ENCODE measurements at places on chromosomes 2 and 18. TPM values are rescaled to one million over a fixed set of nuclear protein-coding genes. Genes with fewer than 3 reads are reported as not detected.

Gene LYPD6
- 0.80 TPM for total RNA-seq

GRCh38 chr2:237244976-237245646 is 159.4 kb downstream of the COPS8 start:
- peak overlapping the region; percentile 71 for H3K27ac ChIP-seq
- H3K4me1 ChIP-seq, result peaks cover 16% of the 10 kb centered on the region
- H3K27me3 ChIP-seq, result no peaks in the 10 kb centered on the region
- H3K36me3 ChIP-seq, result no peaks in the 10 kb centered on the region
- DNase-seq, result peak; percentile 94
- no peak overlapping the region for H3K4me3 ChIP-seq

GRCh38 chr2:172806996-172807395 is 71.4 kb downstream of the RAPGEF4 start:
- DNase-seq, result no peak
- no peak overlapping the region for H3K4me3 ChIP-seq
- no peaks in the 10 kb centered on the region for H3K4me1 ChIP-seq
- H3K27ac ChIP-seq, result no peak overlapping the region

GRCh38 chr2:239881561-239882320 is 143.4 kb downstream of the NDUFA10 start:
- H3K36me3 ChIP-seq, result no peaks in the 10 kb centered on the region
- no peaks in the 10 kb centered on the region for H3K4me1 ChIP-seq
- no peak overlapping the region for H3K27ac ChIP-seq
- H3K4me3 ChIP-seq, result no peak overlapping the region

Gene CNRIP1
- 29.3 TPM for total RNA-seq

Gene UGT1A6
- 2.3 TPM for total RNA-seq

Gene CXCR4
- total RNA-seq, result 123 TPM

- H3K27ac ChIP-seq, result no peak overlapping the region
- peaks cover 5% of the 10 kb centered on the region for H3K27me3 ChIP-seq
- H3K4me3 ChIP-seq, result no peak overlapping the region
- H3K36me3 ChIP-seq, result no peaks in the 10 kb centered on the region
These were observed 209.7 kb downstream of the ASB1 start for GRCh38 chr2:238636269-238637073.

DNA sequence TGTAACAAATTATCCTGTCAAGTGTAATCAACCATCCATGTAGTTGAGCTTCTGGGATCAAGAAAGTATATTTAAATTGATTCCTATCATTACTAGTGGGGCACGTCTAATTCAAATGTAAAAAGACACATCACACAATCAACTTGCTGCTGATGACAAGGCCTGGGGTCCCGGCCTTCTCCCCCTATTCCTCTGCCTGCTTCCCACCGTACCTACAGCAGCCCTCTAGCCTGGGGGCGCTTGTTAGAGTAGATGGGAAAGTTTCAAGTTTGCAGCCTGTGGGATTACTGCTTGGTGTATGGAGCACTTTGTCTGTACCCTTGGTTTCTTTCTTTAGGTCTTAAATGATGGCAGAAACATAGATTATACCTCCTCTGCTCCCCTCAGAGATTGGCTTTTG is 333.3 kb upstream of the KYNU start:
- H3K4me1 ChIP-seq, result no peaks in the 10 kb centered on the region
- no peak overlapping the region for H3K4me3 ChIP-seq
- no peaks in the 10 kb centered on the region for H3K27me3 ChIP-seq
- H3K36me3 ChIP-seq, result no peaks in the 10 kb centered on the region

- peak overlapping the region; percentile 85 for H3K27ac ChIP-seq
- H3K4me3 ChIP-seq, result no peak overlapping the region
- H3K36me3 ChIP-seq, result no peaks in the 10 kb centered on the region
- DNase-seq, result no peak
These were observed 17.9 kb downstream of the SDC1 start for GRCh38 chr2:20207051-20207450.

GRCh38 chr18:53551868-53552426 is 672.5 kb downstream of the MBD2 start:
- no peaks in the 10 kb centered on the region for H3K27me3 ChIP-seq
- no peaks in the 10 kb centered on the region for H3K36me3 ChIP-seq
- no peaks in the 10 kb centered on the region for H3K4me1 ChIP-seq
- no peak for DNase-seq

- H3K4me1 ChIP-seq, result no peaks in the 10 kb centered on the region
- H3K4me3 ChIP-seq, result no peak overlapping the region
- DNase-seq, result peak; percentile 59
- no peaks in the 10 kb centered on the region for H3K27me3 ChIP-seq
- no peaks in the 10 kb centered on the region for H3K36me3 ChIP-seq
These were observed 82.1 kb downstream of the BIN1 start for GRCh38 chr2:127024769-127025358.

- no peak for DNase-seq
- no peaks in the 10 kb centered on the region for H3K4me1 ChIP-seq
- no peaks in the 10 kb centered on the region for H3K27me3 ChIP-seq
- H3K36me3 ChIP-seq, result no peaks in the 10 kb centered on the region
- no peak overlapping the region for H3K4me3 ChIP-seq
These were observed 279.3 kb downstream of the TMX3 start for GRCh38 chr18:68435581-68435980.

- H3K4me1 ChIP-seq, result peaks cover 12% of the 10 kb centered on the region
- no peaks in the 10 kb centered on the region for H3K27me3 ChIP-seq
- no peak overlapping the region for H3K27ac ChIP-seq
- no peak for DNase-seq
These were observed 38.8 kb downstream of the NRP2 start for GRCh38 chr2:205721057-205721449.

GRCh38 chr2:70999362-70999761 is 4.7 kb upstream of the TEX261 start:
- H3K27ac ChIP-seq, result no peak overlapping the region
- DNase-seq, result no peak
- H3K4me3 ChIP-seq, result no peak overlapping the region
- H3K27me3 ChIP-seq, result peaks cover 4% of the 10 kb centered on the region
- peaks cover 8% of the 10 kb centered on the region for H3K4me1 ChIP-seq
- H3K36me3 ChIP-seq, result no peaks in the 10 kb centered on the region

GRCh38 chr2:182920631-182921056 is 54.2 kb upstream of the FRZB start:
- peaks cover 10% of the 10 kb centered on the region for H3K36me3 ChIP-seq
- H3K27ac ChIP-seq, result no peak overlapping the region
- no peak overlapping the region for H3K4me3 ChIP-seq
- no peaks in the 10 kb centered on the region for H3K4me1 ChIP-seq

DNA sequence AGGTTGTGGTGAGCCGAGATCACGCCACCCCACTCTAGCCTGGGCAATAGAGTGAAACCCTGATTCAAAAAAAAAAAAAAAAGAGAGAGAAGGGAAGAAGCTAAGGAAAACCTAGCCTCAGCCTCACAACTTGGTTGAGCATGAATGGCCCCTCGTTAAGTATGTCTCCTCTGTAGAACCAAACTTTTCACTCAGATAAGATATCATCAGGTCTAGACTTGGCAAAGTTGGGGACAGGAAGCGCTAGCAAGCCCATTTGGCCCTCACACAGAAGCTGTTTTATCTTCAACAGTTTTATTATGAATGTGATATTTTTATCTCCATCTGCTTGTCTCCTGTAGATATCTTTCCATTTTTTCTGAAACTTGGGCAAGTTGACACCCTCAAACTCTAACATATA is 3.5 kb upstream of the ASXL2 start:
- H3K4me3 ChIP-seq, result no peak overlapping the region
- H3K27ac ChIP-seq, result no peak overlapping the region
- H3K4me1 ChIP-seq, result no peaks in the 10 kb centered on the region
- H3K36me3 ChIP-seq, result no peaks in the 10 kb centered on the region
- no peak for DNase-seq

DNA sequence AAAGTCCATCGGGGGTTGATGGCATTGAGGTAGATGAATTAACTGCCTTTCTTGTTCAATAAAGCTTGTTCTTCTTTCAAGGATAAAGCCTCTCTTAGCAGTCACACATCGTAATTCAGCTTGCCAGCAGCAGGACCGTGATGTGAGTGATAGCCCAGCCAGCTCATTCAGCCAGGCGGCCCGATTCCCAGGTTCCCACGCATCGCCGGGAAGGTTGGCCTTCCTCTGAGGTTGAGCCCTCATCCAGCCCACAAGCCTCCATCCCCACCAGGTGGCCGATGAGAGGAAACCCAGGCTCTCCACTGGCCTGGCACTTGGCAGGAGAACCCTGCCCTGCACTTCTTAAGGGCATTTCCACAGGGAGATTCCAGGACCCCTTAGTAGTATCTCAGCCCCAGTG is 4.7 kb downstream of the AGAP1 start:
- H3K36me3 ChIP-seq, result no peaks in the 10 kb centered on the region
- H3K27me3 ChIP-seq, result no peaks in the 10 kb centered on the region
- no peak overlapping the region for H3K4me3 ChIP-seq
- H3K27ac ChIP-seq, result no peak overlapping the region

DNA sequence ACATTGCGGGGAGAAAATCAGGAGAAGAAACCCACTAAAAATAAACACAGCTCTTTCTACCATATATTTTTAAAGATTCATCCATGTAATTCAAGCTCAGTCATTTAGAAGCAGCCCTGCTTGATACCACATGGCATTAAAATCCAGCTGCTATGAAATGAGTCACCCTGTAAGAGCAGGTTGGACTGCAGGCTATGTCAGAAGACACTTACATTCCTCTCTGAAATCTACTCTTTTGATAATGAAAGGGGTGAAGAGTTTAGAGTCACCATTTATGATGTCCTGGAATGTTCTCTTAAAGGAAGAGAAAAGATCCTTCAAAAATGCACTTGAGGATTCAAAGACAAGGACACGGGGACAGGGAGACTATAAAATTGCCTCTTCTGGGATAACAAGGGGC is 100.6 kb upstream of the APCDD1 start:
- no peaks in the 10 kb centered on the region for H3K36me3 ChIP-seq
- no peak overlapping the region for H3K27ac ChIP-seq
- no peak for DNase-seq
- H3K4me3 ChIP-seq, result no peak overlapping the region

DNA sequence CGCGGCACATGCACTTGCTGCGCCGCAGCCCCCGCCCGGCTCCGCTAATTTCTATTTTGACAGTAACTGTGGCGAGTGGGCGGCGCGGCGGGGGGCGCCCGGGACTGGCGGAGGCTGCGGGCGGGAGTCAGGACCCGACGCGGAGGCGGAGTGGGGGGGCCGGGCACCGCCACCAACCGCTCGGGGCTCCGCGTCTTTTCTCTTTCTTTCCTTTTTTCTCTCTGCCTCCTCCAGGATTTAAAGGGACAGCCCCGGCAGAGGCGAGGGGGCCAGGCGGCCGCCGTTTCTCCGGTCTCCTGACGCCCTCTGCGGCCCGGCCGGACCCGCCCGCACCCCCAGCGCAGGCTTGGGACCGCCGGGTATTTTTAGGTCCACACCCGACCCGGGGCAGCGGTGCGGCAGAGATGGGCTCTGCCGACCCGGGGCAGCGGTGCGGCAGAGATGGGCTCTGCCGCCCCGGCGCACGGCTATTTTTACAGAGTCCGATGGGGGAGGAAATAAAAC is 460 bp upstream of the ZBTB7C start:
- H3K4me3 ChIP-seq, result peak overlapping the region; percentile 75
- H3K27me3 ChIP-seq, result no peaks in the 10 kb centered on the region
- H3K4me1 ChIP-seq, result peaks cover 13% of the 10 kb centered on the region
- DNase-seq, result peak; percentile 35
- peak overlapping the region; percentile 89 for H3K27ac ChIP-seq
- H3K36me3 ChIP-seq, result no peaks in the 10 kb centered on the region

- no peaks in the 10 kb centered on the region for H3K4me1 ChIP-seq
- H3K4me3 ChIP-seq, result no peak overlapping the region
- H3K27me3 ChIP-seq, result no peaks in the 10 kb centered on the region
- no peak overlapping the region for H3K27ac ChIP-seq
- DNase-seq, result no peak
- H3K36me3 ChIP-seq, result peaks cover 4% of the 10 kb centered on the region
These were observed 87.6 kb downstream of the THADA start for GRCh38 chr2:43508209-43508608.

Gene SERPINB7
- 0.12 TPM for total RNA-seq

DNA sequence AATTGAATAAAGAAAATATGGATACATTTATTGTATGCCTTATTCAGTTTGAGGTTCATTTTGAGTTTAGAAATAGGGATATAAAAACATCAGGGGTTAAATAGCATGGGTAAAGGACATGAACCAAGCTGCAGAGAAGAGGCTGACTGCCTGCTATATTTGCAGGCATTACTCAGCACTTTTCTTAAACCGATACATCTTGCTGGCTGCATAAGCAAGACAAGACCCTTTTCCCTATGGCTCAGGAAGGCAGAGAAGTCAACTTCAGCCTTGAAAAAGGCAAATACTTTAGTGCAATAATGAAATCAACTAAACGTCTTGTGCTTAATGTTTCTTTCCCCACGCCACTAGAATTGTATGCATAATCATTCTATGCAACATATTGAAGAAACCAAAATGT is 36.4 kb downstream of the SCN1A start:
- H3K4me3 ChIP-seq, result no peak overlapping the region
- no peaks in the 10 kb centered on the region for H3K4me1 ChIP-seq

Gene CHRND
- total RNA-seq, result not detected

Gene ARHGEF4
- total RNA-seq, result 8.1 TPM

Gene PROM2
- 11.5 TPM for total RNA-seq

Gene STK36
- 70.6 TPM for total RNA-seq

Gene MALL
- 121 TPM for total RNA-seq

DNA sequence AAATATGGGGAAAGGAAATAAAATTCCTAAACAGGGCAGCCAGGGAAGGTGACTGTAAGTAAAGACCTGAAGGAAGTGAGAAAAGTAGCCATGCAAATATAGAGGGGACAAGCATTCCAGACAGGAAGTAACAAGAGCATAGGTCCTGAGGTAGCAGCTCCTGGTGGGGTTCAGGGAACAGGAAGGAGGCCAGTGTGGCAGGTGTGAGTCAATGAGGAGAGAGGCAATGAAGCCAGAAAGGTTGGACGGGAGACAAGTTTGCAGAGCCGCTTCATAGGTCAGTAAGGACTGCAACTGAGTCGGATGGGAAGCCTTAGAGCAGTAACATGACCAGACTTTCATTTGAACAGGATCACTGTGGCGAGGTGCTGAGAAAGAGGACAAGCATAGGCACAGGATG is 150.9 kb downstream of the METTL4 start:
- H3K4me1 ChIP-seq, result no peaks in the 10 kb centered on the region
- no peak for DNase-seq
- H3K27me3 ChIP-seq, result no peaks in the 10 kb centered on the region
- no peaks in the 10 kb centered on the region for H3K36me3 ChIP-seq

GRCh38 chr2:162965191-162965590 is 126.6 kb upstream of the KCNH7 start:
- no peaks in the 10 kb centered on the region for H3K4me1 ChIP-seq
- no peak overlapping the region for H3K4me3 ChIP-seq
- no peaks in the 10 kb centered on the region for H3K27me3 ChIP-seq
